ENCODE measurements at places on chromosomes 2 and 18.

- DNase-seq: no peak
Measured at GRCh38 chr2:32011485-32011960, 715 bp upstream of the MEMO1 start.

- DNase-seq: no peak
Measured at GRCh38 chr2:120316528-120317179, 29.3 kb upstream of the INHBB start.

- DNase-seq: no peak
Measured at GRCh38 chr2:69770747-69771146, 28.8 kb downstream of the ANXA4 start.

GRCh38 chr2:47080888-47081301 is 74.2 kb downstream of the STPG4 start:
- no peak for DNase-seq

DNA sequence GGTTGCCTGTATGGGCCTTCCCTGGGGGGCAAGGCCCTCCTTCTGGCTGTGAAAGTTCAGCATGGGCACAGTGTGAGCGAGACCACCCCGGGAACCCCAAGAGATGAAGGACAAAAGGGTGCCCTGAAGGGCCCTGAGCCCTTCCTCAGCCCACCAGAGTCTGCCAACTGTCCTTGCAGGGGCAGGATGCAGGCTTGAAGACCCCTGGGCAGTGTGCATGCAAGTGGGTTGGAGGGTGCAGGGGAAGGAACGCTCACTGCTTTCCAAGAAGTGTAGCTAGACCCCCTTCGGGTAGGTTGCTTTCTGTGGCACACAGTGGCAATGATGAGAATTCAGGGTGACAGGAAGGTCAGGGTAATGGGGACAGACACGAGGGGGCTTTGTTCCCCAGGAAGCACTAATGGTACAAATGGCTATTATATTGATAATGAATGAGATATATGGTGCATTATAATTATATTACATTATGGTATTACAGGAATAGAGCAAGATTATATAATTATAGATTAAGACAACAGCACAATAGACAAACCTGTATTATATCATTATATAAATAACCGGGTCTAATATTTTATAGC is 228.7 kb downstream of the ATAD2B start:
- no peak for DNase-seq

GRCh38 chr18:36786686-36787085 is 42.1 kb downstream of the TPGS2 start:
- no peak for DNase-seq

Data from activated naive CD4-positive, alpha-beta T cell (primary cell).